ENCODE measurements at places on chromosomes 6 and 20.

- DNase-seq = no peak
Measured at GRCh38 chr6:132736239-132736638, 21.5 kb downstream of the VNN2 start.

DNA sequence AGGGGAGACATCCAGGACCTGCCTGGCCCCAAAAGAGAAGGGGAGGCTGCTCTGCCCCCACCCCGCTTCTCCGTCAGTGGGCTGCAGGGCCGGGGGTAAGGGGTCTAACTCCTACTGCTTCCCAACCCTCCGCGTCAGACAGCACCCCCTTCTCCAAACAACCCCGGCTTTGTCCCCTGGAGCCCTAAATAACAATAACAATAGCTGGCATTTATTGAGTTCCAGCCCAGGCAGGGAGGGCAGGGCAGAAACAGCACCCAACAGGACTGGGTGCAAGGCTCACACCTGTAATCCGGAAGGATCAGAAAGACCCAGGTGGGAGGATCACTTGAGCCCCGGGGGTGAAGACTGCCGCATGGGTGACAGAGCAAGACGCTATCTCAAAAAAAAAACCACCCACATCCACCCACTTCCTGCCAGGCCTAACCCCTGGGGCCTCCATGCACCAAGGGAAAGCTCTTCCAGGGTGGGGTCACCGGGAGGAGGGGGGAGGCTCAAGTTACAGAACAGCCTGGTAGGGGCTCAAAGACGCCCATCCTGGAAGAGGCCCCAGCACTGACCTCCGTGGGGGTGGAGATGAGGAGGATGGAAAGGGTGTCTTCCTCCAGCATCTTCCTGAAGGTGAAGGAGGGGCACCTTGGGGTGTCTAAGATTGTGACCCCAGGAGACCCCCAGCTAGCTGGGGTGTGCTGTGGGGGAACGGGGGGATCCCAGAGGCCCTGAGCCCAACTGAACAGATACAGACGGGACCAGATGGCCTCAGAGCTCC, 1.3 kb upstream of the FNDC11 start:
- peak; percentile 82 for DNase-seq

DNA sequence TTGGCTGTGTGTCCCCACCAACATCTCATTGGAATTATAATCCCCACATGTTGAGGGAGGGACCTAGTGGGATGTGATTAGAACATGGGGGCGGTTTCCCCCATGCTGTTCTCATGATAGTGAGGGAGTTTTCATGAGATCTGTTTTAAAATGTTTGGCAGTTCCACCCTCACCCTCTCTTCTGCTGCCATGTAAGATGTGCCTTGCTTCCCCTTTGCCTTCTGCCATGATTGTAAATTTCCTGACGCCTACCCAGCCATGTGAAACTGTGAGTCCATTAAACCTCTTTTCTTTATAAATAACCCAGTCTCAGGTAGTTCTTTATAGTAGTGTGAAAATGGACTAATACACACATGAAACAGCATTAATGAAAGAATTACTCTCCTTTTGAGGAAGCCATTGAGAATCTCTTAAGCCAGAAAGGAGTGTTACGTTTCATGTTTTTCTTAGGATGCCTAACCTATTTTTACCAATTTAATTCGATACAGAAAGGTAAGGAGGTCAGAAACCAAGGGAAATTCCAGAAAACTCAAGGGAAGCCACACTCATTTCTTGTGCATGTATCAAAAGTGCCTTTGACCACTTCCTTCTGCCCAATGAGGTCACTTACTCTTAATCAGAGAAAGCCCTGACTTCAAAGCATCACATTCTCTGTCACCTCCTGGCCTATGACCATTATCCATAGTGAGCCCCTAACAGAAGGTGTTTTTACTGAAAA, 24.7 kb upstream of the HINT3 start:
- no peak for DNase-seq

- DNase-seq = no peak
Measured at GRCh38 chr20:25308671-25309394, 60.9 kb downstream of the PYGB start.

DNA sequence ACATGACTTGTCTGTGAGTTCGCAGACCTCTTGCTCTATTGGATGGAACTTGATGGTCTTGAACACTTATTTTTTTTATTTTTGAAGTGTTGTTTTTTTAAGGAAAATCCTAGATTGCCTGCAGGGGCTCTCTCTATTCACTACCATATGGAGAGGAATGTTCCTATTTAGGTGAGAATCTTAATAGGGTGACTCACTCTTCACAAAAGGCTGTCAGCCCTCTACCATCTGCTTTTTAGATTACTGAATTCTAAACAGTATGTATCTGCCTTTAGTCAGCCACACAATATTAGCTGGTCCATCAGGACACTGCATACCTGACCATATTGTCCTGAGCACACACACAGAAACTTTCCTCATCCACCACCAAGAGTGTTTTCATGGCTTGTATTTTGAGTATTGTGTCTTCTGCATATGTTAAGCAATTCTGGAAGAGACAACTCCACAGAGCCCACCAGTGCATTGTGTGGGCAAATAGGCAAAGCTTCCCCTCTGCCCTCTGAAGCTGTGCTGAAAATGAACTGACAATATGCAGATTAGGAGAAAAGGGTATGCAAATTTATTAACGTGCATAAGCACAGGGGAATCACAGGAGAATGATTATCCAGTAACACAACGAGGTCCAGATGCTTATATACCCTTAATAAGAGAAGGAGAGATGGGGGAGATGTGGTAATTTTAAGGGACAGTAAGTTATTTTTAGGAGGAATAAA, 6.6 kb upstream of the BTBD9 start:
- DNase-seq = no peak

- no peak for DNase-seq
Measured at GRCh38 chr20:58471193-58472164, 43.7 kb downstream of the APCDD1L start.

DNA sequence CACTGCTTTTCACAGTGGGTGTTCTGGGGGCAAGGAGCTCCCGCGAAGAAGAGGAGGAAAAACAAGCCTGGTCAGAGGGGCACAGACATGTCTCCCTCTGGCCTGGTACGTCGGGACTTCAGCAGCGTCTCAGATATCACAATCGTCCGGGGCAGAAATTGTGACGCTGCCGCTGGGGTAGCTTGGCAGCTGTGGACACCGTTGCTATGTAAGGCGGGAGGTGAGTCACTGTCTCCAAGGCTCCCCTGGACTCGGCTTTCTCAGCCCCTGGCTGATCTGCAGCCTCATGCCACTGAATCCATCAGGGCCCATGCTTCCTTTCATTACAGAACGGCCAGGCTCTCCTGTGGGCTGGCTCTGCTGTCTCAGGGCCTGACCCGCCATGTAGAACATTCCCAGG, 98.7 kb downstream of the SULF2 start:
- no peak for DNase-seq

GRCh38 chr20:4813076-4813862, 91.6 kb downstream of the PRND start:
- no peak for DNase-seq

DNA sequence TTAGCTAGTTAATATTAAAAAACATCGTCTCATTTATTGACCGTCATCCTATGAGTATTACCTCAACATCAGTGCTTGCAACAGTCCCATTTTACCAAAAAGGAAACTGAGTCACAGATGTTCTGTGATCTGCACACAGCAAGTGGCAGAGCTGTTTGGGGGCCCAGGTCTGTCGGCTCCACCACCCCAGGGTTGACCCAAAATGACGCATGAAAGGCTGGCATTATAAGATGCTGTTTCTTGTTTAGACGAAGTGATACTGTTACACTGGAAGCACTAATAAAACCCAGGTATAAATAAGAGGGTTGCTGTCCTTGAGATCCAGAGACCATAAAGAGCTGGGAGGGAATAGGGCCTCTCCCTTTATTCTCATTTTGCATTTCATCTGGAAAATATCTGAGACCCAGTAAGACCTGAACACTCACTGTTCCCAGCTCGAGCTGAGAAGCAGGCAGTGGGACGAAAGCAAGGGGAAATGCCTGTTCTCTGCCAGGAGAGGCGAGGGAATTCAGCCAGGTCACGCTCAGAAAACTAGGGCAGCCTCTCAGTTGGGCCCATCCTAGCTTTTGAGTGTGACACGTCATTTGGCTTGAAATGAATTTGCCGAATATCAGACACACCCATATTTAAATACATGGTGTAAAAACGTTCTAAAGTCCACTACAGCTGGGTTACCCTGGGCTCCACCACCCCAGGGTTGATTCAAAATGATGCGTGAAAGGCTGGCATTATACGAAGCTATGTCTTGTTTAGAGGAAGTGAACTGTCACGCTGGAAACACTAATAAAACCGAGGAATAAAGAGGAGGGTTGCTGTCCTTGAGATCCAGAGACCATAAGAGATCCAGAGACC, 1.4 kb upstream of the MICAL1 start:
- no peak for DNase-seq

DNA sequence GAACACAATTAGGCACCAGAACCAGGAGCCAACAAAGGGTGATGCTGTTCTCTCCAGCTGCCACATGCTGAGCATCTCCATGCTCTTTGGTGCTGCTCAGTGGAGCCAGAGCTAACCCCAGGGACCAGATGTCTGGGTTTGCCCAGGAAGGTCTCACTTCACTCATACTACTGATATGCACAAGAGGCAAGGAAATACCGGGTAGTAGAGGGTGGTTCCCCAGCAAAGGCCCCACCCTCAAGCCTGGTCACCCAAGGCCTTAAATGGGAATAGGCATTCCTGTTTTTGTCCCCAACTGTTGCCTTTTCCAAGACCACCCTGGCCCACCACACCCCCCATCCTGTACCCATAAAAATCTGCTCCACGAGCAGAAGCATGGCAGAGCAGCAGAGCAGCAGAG, 204.5 kb upstream of the TAB2 start:
- no peak for DNase-seq

- no peak for DNase-seq
Measured at GRCh38 chr20:20363799-20364592, 3.9 kb upstream of the INSM1 start.

DNA sequence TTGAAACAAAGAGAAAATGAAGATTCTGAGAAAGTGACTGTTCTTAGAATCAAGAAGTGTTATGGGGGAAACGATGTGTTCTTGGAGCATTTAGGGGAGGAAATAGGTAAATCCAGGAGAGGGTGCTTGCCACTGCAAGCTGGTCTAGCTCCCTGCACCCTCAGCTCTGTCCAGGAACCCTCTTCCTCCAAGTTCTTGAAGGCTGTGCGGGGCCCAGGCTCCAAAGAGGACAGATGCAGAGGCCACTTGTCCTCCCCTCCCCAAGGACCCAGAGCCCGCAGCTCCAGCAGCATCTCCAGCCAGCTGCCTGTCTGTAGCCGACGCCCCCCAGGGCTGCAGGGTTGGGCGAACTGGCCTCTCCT, 87.9 kb downstream of the CDC5L start:
- no peak for DNase-seq
